ENCODE measurements at places on chromosomes 2 and 18. TPM values are rescaled to one million over a fixed set of nuclear protein-coding genes. Genes with fewer than 3 reads are reported as not detected.

- DNase-seq = no peak
Measured at GRCh38 chr2:55051026-55051866, 995 bp upstream of the RTN4 start.

DNA sequence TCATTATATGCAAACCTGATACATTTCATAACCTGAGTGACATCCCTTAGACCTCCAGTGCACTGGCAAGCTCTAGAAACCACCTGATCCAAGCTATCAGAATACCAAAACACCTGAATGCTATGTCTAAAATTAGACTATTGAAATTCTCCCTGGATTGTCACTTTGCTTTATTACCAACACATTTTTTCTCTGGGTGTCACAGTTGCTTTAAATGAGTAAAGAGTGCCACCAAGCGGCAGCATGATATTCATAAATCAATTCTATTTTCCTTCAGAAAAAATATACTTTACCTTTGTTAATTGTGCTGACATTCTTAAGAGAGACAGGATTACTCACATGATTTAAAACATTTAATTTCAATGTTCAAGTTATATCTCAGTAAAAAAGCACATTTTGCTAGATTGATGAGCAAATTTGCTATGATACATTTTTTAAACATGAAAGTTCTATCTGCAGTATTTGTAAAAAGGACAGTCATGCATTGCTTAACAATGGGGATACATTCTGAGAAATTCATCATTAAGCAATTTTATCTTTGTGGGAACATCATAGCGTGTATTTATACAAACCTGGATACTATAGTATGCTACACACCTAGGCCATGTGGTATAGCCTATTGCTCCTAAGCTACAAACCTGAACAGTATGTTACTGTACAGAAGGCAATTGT lies 338.4 kb upstream of the SLC39A10 start:
- peak; percentile 5 for DNase-seq

- DNase-seq = no peak
Measured at GRCh38 chr2:211376410-211376809, 820.0 kb downstream of the CPS1 start.

The ZSWIM2 gene
- not detected for total RNA-seq

- no peak for DNase-seq
Measured at GRCh38 chr2:205975082-205975949, 110.7 kb downstream of the INO80D start.

The SPTBN1 gene
- 222 TPM for total RNA-seq

DNA sequence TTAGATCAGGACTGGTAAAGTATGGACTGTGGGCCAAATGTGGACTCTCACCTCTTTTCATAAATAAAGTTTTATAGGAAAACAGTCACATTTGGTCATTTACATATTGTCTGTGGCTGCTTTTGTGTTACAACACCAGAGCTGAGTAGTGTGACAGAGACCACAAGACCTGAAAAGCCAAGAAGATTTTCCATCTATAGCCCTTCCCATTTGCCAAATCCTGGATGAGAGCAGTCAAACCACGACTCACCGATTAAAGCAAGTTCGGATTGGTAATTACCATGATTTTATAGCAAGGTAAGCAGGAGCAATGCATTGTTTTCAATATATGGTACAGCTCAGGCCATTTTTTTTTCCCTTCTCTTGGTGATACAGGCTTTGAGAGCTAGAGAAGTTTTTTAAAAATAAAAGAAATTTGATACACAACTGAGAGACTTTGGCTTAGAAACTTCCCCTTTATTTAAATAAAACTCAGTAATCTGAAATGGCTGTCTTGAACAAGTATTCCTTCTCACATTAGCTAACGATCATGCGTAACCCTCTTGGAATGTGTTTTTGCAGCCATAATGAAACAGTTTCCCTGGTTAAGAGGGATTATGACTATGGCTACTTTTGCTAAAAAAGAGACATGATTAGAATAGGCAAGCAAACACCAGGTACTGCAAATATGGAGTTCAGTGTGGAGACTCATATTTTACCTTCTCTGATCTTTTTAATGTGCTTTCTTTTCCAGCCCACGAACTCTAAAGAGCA lies 9.5 kb upstream of the MALL start:
- no peak for DNase-seq
